Activated CD8-positive, alpha-beta memory T cell treated with anti-CD3 and anti-CD28 coated beads, Interleukin-2, amount 50 U/mL, for 48 hours (primary cell): ENCODE measurements at places on chromosomes 6 and 20.
A peak's percentile ranks its signal among the peaks of the same experiment; 100 is the strongest.

DNA sequence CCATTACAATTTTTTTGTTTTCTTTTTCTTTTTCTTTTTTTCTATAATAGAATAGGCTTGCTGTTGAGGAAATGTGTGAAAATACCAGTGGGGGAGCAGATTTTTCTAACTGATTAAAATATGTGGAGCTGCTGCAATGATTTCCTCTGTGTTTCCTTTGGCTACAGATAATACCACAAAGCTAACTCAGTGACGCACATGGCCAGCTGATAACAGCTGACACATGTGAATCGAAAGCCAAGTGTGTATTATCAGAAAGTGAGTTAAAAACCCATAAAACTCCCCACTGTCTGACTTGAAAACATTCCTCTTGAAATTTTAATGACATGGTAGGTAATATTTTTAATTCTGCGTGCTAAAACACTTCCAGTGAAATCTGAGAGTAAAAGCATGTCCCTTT, 70.8 kb upstream of the AHI1 start:
- no peak for DNase-seq

DNA sequence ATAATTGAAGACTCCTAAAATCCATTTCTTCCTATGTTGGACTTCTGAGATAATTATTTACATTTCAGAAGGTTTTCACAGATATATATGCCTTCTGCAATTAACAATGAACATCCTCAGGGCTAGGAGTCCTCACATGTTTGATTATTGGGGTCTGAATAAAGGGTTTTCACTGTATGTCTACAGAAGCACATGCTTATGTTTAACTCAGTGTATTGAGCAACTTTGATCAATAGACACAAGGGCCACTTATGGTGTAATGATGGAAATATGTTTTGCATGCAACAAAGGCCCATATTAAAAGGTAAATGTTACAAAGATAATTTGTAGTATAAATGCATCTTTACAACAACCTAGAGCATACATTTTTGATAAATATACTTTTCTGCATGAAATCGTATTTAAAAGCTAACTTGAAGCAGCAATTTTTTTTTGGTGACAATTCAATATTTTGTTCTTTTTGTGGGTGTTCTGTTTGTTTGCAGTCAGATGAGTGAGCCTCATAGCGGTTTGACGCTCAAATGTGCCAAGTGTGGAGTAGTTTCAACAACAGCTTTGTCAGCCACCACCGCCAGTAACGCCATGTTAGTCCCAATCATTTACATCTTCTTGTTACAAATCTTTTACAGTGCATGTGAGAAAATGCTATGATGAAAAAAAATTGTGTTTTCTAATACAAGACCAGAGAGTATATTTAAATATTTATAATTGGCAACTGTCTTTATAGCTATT, 458.2 kb downstream of the LMBRD1 start:
- no peak for DNase-seq

- no peak for DNase-seq
These were observed 164.5 kb downstream of the UNC5CL start for GRCh38 chr6:40874495-40874894.

GRCh38 chr20:22411286-22411626, 173.1 kb downstream of the FOXA2 start:
- no peak for DNase-seq

DNA sequence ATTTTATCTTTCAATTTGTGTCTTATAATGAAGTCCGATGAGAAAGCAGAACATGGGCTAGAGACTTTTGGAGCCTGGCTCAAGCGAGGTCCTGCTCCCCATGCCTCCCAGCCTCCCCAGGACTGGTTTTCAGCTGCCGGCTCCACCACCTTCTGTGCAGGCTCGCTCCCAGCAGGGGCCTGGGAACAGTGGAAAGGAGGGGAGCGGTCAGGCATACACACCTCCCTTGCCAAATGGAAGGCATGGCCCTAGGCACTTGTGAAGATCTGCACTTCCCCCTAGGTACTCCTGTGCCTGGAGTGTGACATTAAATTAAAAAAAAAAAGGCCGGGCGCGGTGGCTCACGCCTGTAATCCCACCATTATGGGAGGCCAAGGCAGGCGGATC, 4.7 kb upstream of the MOG start:
- DNase-seq, result no peak

DNA sequence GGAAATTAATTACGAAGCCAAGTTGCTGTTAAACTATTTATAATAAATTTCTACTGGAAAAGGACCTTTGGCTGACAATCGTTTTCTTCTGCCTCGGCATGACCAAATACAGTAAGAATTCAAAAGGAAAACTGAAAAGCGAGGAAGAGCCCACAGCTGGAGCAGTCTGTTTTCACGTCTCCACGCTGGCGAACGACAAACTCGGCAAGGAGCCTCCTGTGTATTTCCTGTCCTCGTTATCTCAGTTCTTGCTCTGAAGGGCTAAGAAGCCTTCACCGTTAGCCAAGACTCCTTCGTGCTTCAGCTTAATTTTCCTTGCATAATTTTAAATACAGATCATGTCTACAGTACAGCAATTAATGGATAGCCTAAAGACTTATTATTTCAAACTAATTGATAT, 214.3 kb upstream of the PLCB4 start:
- no peak for DNase-seq

- no peak for DNase-seq
These were observed 82.7 kb upstream of the DUSP22 start for GRCh38 chr6:209432-210103.

GRCh38 chr20:61718361-61719005, 347.2 kb downstream of the TAF4 start:
- no peak for DNase-seq

DNA sequence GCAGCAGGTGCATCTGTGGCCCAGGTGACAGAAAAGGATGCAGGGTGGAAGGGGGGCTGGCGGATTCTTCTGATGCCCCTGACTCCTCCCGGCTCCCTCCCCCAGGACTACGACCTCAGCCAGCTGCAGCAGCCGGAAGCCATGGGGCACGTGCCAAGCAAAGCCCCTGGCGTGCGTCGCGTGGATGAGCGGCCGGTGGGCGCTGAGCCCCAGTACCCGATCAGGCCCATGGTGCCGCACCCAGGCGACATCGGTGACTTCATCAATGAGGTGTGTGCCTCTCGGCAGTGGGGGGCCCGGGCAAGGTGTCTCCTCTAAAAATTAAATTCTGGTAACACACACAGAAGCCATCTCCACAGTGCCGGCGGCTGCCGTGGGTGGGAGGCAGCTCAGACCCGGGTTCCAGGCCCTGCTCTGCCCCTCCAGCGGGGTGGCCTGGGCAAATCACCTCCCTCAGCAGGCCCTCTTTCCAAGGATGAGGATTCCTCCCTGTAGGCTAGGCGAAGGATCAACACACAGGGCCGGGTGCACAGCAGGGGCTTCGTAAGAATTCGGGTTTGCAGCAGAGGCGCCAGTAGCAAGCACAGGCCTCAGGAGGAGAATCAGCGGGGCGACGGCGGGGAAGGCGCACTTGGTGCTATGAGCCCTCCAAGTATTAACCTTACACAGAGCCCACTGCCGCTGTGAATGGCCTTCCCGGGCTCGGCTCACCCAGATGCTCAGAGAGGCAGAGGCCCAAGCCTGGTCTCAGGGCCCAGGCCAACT, 131.5 kb downstream of the TAF4 start:
- DNase-seq, result no peak

GRCh38 chr6:52595000-52595795, 18.3 kb upstream of the TRAM2 start:
- DNase-seq, result no peak

GRCh38 chr6:29800254-29800653, 27.4 kb upstream of the HLA-G start:
- DNase-seq, result no peak

- DNase-seq, result no peak
These were observed 71.1 kb downstream of the STMND1 start for GRCh38 chr6:17172836-17173470.

GRCh38 chr20:52420805-52421204, 229.2 kb upstream of the ZFP64 start:
- no peak for DNase-seq

- no peak for DNase-seq
These were observed 400.0 kb downstream of the CD83 start for GRCh38 chr6:14517516-14518105.

GRCh38 chr6:11459079-11459610, 78.4 kb upstream of the TMEM170B start:
- DNase-seq, result no peak

- DNase-seq, result peak; percentile 88
These were observed 231.8 kb downstream of the BCKDHB start for GRCh38 chr6:80338201-80338836.

DNA sequence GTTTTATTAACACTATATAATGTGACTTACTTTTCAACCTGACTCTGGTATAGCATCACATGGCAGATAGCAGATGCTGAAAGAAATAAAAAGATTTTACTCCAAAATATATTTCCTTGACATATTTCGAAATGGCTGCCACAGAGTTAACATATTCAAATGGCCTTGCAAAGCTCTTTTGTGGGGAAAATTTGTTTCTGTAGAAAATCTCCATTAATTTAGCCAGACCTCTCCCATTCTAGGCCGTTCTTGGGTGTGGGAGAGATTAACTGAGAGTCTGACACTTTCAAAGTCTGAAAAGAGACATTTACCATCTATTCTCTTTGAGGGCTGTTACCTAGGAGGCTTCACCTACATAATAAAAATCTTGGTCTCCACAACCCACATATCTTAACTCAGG, 217.2 kb downstream of the OTOR start:
- DNase-seq, result no peak

GRCh38 chr6:101296169-101296960, 97.1 kb upstream of the GRIK2 start:
- DNase-seq, result no peak

DNA sequence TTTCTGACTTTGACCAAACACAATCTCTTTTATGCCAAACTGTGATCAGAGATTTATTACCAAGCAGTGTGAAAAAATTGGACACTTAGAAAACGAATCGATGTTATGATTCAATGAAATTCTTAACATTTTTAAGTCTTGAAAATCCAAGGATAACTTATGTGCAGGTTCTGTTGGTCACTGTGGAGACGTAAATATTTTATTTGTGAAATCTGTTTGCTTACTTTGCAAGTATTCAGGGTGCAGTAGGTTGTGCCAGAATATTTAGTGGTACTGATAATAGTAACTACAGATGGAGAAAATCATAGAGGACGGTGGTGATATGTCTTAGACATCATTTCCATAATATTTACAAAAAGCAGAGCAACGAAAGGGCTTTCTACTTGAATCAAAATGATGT, 97.3 kb downstream of the BMP2 start:
- no peak for DNase-seq

DNA sequence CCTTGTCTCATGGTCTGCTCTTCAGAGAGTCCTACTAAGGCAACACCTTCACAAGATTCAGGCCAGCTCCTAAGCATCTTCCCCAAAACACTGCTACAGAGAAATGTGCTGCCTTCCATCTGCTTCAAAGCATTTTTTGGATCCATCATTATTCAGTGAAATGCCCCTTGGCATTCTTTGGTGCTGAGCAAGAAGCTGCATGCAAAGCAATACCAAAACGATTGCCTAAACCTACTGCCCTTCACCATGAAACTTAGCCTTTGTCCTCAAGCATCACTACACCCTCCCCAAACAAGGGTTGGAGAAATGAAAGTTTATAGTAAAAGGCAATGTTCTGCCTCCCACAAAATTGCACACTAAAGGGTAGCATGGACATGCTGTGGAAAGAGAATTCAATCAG, 93.5 kb downstream of the SNAP25 start:
- no peak for DNase-seq

- DNase-seq, result peak; percentile 79
These were observed 36.8 kb downstream of the YTHDF1 start for GRCh38 chr20:63178889-63179686.

GRCh38 chr6:79249136-79249535, 14.7 kb upstream of the HMGN3 start:
- no peak for DNase-seq

DNA sequence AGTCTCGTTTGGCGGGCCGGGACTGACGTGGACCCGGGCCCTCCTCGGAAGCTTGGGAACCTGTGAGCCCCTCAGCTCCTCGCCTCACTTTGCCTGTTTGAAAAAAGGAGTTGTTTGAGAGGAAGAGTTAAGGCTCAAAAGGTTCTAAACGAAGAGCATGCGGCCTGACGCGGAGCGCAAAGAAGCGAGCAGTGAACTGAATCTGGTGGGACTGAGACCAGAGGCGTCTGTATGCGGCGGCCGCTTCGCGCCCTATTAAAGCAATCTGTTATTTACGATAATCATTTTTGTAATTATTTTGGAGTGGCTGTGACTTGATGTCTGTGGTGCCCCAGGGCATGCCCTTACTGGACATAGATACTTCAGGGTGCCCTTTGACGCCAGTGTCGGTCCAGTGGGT, 3.3 kb upstream of the TFAP2C start:
- DNase-seq, result peak; percentile 48

DNA sequence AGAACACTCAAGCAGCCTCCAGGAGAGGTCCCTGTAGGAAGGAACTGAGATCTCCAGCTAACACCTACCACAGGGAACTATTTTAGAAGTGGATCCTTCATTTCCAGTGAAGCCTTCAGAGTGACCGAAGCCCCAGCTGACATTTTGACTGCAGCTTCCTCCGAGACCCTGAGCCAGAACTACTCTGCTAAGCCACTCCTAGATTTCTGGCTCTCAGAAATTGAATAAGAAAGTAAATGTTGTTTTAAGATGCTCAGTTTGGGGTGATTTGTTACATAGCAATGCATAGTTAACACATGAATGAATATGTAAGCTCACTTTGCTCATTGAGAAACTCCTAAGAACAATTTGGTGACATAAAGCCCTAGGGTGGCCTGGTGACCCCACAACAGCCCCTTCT, 5.5 kb downstream of the TULP1 start:
- DNase-seq, result no peak

GRCh38 chr6:8627085-8627861, 191.9 kb upstream of the SLC35B3 start:
- no peak for DNase-seq

GRCh38 chr6:3285049-3285639, 26.4 kb downstream of the PSMG4 start:
- no peak for DNase-seq

GRCh38 chr20:49091104-49091503, 45.0 kb downstream of the CSE1L start:
- DNase-seq, result no peak

GRCh38 chr6:45076217-45076930, 251.8 kb upstream of the RUNX2 start:
- no peak for DNase-seq

DNA sequence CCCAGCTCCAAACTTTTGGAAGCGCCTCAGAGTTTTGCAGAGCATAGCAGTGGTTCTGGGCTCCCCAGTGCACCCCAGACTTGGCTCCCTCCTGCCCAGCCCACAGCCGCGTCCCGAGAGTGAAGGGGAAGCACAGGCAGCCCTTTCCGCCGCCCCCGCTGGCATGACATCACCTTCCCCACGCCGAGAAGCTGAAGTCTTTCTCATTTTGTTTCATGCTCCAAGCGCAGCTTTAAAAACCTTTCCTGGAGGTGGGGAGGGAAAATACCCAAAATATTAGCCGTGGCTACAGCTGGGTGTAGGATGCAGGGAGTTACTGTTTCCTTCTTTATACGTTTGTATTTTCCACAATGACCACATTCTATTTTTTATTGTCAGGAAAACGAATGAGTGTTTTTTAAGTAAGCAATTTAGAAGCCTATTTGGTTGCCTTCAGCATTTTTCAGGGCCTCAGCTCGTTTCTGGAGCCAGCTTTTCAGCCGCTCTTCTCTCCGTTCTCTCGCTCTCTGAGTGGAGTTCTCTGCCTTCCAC, 72.9 kb downstream of the SNX5 start:
- DNase-seq, result peak; percentile 85
